ENCODE measurements at places on chromosomes 5 and 9.
A peak's percentile ranks its signal among the peaks of the same experiment; 100 is the strongest.

- no peak overlapping the region for H3K4me3 ChIP-seq
- H3K27ac ChIP-seq, result no peak overlapping the region
- H3K27me3 ChIP-seq, result peaks cover 48% of the 10 kb centered on the region
- DNase-seq, result no peak
Observed at GRCh38 chr5:518721-519120, 5.5 kb downstream of the SLC9A3 start.

DNA sequence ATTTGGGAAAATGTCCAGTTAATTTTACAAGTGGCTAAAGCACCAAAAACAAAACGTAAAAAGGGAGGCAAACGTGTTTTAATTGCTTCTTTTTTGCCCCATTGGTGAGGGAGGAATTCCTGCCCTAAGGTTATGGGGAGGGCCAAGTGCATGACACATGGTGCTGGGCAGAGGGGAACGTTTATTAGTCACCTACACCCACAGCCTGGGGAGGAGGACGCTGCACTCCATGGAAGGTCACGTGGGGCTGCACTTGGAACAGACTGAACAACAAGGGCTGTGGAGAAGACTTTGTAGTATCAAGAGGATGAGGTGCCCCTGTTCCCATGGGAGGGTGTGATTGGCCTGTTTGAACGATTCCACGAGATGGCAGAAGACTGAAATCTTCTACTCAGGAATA, 13.7 kb upstream of the ADAMTS16 start:
- H3K27ac ChIP-seq, result no peak overlapping the region
- H3K4me3 ChIP-seq, result no peak overlapping the region
- no peak for DNase-seq
- H3K4me1 ChIP-seq, result peaks cover 7% of the 10 kb centered on the region
- 0 out of 2 replicates have a peak, but pooled peaks cover under 1% of the 10 kb centered on the region for H3K36me3 ChIP-seq

DNA sequence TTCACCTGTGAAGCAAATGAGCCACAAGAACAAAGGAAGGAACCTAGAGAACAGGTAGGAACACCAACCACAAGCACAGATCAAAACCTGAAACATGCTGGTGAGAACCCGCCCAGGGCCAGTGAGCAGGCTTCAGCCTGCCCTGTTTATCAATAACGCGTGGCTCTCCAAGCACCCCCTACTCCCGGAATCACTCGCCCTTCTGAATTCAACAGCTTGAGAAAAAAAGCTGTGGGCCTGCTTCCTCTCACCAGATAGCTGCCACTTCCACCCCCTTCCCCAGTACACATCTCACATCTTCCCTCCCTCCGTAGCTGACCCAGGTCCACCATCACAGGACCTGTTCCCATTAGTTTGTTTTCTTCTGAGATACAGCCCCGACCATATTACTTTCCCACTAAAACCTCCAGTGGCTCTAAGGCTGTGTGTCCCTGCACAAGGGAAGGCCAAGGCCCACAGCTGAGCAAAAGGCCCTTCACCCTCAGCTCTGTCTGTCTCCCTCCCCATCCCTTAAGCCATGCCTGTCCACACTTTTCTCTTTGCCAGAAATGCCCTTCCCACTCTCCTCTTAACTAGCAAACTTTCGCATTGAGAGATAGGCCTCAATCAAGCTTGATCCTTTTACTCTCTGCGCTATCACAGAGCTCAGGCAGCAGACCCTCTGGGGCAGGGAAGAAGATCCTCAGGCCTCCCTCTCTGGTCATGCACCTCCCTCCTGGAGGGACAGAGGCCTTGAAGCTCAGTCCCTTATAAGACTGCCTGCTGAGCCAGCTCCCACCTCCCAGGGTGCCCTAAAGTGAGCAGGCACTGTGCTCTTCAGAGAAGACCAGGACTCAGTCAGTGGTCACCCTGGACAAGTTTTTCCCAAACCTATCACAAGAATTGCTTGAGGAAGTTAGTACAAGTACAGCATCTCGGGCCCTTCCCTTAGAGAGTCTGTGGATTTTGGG, 30.1 kb downstream of the B4GALT1 start:
- no peaks in the 10 kb centered on the region for H3K27me3 ChIP-seq
- H3K4me1 ChIP-seq, result peaks cover 7% of the 10 kb centered on the region
- no peak overlapping the region for H3K4me3 ChIP-seq
- no peaks in the 10 kb centered on the region for H3K36me3 ChIP-seq
- no peak for DNase-seq

GRCh38 chr9:77851882-77852595, 179.6 kb downstream of the GNAQ start:
- H3K4me1 ChIP-seq, result peaks cover 13% of the 10 kb centered on the region
- no peak overlapping the region for H3K4me3 ChIP-seq
- no peaks in the 10 kb centered on the region for H3K36me3 ChIP-seq

DNA sequence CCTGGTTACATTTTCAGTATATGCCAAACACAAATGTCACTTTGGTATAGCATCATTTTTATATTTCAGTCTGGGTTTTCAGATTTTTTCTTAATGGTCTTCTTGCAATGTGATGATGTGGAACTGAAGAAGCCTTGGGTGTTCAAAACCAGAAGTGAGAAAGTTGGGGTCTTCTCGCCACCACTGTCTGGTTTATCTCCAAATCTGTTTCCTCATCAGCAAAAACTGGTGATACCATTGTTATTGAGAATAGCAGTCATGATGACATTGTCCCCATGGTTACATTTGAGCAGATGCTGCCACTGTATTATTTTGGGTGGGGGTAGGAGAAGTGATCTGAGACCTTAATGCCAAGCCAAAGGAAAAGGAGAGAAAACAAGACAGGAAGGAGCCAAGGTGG, 85.9 kb upstream of the MAP3K1 start:
- H3K36me3 ChIP-seq, result no peaks in the 10 kb centered on the region
- DNase-seq, result no peak
- H3K4me1 ChIP-seq, result peaks cover 25% of the 10 kb centered on the region
- H3K4me3 ChIP-seq, result no peak overlapping the region
- H3K27me3 ChIP-seq, result no peaks in the 10 kb centered on the region
- H3K27ac ChIP-seq, result no peak overlapping the region

- no peaks in the 10 kb centered on the region for H3K36me3 ChIP-seq
- no peaks in the 10 kb centered on the region for H3K4me1 ChIP-seq
- no peaks in the 10 kb centered on the region for H3K27me3 ChIP-seq
- DNase-seq, result no peak
- no peak overlapping the region for H3K27ac ChIP-seq
- no peak overlapping the region for H3K4me3 ChIP-seq
Observed at GRCh38 chr9:86757382-86757720, 190.0 kb downstream of the GAS1 start.

GRCh38 chr9:91362051-91362611, 413 bp upstream of the AUH start:
- peaks cover 35% of the 10 kb centered on the region for H3K4me1 ChIP-seq
- H3K27me3 ChIP-seq, result no peaks in the 10 kb centered on the region
- H3K4me3 ChIP-seq, result peak overlapping the region; percentile 73
- H3K36me3 ChIP-seq, result peaks cover 9% of the 10 kb centered on the region
- no peak for DNase-seq

- H3K4me1 ChIP-seq, result peaks cover 2% of the 10 kb centered on the region
- H3K27ac ChIP-seq, result no peak overlapping the region
- H3K36me3 ChIP-seq, result no peaks in the 10 kb centered on the region
- H3K4me3 ChIP-seq, result no peak overlapping the region
Observed at GRCh38 chr5:143601357-143601756, 197.9 kb upstream of the NR3C1 start.

DNA sequence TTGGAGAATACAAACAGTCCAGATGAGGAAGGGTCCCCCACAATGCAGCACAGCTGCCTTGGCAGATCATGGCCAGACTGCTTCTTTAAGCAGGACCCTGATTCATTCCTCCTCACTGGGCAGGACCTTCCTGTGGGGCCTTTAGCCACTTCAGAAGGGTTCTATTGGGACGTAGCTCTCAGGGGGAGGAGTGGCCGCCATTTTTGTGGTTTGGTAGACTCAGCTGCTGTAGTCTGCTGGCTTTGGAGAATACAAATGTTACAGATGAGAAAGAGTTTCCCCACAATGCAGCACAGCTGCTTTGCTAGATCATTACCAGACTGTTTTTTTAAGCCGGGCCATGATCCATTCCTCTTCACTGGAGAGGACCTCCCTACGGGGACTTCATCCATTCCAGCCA, 57.4 kb downstream of the TMEM38B start:
- no peak overlapping the region for H3K4me3 ChIP-seq
- H3K36me3 ChIP-seq, result peaks cover 52% of the 10 kb centered on the region
- H3K27ac ChIP-seq, result no peak overlapping the region
- no peak for DNase-seq
- H3K27me3 ChIP-seq, result no peaks in the 10 kb centered on the region

- H3K27me3 ChIP-seq, result no peaks in the 10 kb centered on the region
- H3K4me3 ChIP-seq, result no peak overlapping the region
- DNase-seq, result no peak
- no peaks in the 10 kb centered on the region for H3K36me3 ChIP-seq
- H3K4me1 ChIP-seq, result peaks cover 12% of the 10 kb centered on the region
- H3K27ac ChIP-seq, result no peak overlapping the region
Observed at GRCh38 chr9:72022841-72023240, 37.6 kb downstream of the C9orf57 start.

- peaks cover 51% of the 10 kb centered on the region for H3K4me1 ChIP-seq
- H3K4me3 ChIP-seq, result no peak overlapping the region
- peaks cover 24% of the 10 kb centered on the region for H3K36me3 ChIP-seq
- H3K27ac ChIP-seq, result peak overlapping the region; percentile 32
- H3K27me3 ChIP-seq, result no peaks in the 10 kb centered on the region
Observed at GRCh38 chr9:129629251-129629820, 3.4 kb downstream of the NTMT1 start.

- H3K36me3 ChIP-seq, result peaks cover 3% of the 10 kb centered on the region
- H3K4me1 ChIP-seq, result no peaks in the 10 kb centered on the region
- H3K27ac ChIP-seq, result no peak overlapping the region
- no peak for DNase-seq
- no peak overlapping the region for H3K4me3 ChIP-seq
Observed at GRCh38 chr5:103094737-103095136, 25.2 kb downstream of the GIN1 start.

GRCh38 chr9:132539096-132539495, 43.3 kb upstream of the BARHL1 start:
- H3K4me3 ChIP-seq, result no peak overlapping the region
- H3K27me3 ChIP-seq, result no peaks in the 10 kb centered on the region
- DNase-seq, result no peak
- no peak overlapping the region for H3K27ac ChIP-seq

DNA sequence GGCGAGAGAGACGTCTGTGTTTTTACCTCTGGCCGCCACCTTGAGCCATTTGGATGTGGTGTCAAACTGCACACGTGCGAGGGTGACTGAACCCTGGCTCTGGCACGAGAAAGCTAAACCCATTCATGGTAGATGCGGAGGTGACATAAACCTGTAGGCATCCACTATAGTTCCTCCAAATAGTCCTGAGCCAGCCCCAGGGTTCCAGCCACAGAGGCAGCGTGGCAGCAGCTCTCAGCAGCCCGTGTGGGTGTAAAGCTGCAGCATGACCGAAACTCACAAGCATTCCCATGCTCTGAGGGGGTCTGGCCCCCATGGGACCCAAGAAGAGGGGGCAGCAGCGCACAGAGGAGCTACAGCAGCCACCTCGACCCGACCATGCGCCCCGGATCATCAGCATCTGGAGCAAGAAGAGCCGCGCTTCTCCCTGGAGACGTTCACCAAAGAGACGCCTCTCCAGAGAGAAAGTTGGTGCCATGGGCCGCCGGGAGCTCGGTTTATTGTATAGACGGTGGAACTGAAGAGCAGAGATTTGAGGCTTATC, 303.8 kb upstream of the IRX4 start:
- H3K4me3 ChIP-seq, result no peak overlapping the region
- no peaks in the 10 kb centered on the region for H3K27me3 ChIP-seq
- no peaks in the 10 kb centered on the region for H3K36me3 ChIP-seq
- no peak for DNase-seq

- H3K27me3 ChIP-seq, result no peaks in the 10 kb centered on the region
- DNase-seq, result no peak
- H3K4me3 ChIP-seq, result no peak overlapping the region
- no peak overlapping the region for H3K27ac ChIP-seq
- H3K4me1 ChIP-seq, result no peaks in the 10 kb centered on the region
Observed at GRCh38 chr5:7902201-7902600, 33.3 kb downstream of the MTRR start.

DNA sequence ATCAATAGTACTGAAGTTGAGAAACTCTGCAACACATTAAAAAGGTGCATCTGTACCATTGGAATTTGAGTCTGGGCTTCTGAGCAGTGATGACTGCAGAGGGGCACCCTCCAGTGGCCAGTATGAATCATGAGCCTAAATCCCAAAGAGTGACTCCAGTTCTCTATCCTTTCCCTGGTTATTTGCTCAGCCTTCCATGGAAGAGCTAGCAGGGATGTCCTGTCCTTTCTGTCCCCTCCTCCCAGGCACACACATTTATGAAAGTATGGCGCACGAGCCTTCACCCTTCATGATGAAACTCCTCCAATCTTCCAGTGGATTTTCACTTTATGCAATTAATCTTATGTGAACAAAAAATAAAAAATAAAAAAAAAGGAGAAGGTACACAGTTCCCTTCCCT, 81.0 kb downstream of the ESM1 start:
- peak; percentile 12 for DNase-seq
- H3K36me3 ChIP-seq, result no peaks in the 10 kb centered on the region
- no peaks in the 10 kb centered on the region for H3K27me3 ChIP-seq
- H3K27ac ChIP-seq, result no peak overlapping the region
- no peaks in the 10 kb centered on the region for H3K4me1 ChIP-seq

- no peak overlapping the region for H3K4me3 ChIP-seq
- peaks cover 26% of the 10 kb centered on the region for H3K27me3 ChIP-seq
- no peak overlapping the region for H3K27ac ChIP-seq
- no peaks in the 10 kb centered on the region for H3K4me1 ChIP-seq
- H3K36me3 ChIP-seq, result peaks cover 3% of the 10 kb centered on the region
- DNase-seq, result peak; percentile 75
Observed at GRCh38 chr9:137286975-137287383, 9.5 kb downstream of the TOR4A start.

DNA sequence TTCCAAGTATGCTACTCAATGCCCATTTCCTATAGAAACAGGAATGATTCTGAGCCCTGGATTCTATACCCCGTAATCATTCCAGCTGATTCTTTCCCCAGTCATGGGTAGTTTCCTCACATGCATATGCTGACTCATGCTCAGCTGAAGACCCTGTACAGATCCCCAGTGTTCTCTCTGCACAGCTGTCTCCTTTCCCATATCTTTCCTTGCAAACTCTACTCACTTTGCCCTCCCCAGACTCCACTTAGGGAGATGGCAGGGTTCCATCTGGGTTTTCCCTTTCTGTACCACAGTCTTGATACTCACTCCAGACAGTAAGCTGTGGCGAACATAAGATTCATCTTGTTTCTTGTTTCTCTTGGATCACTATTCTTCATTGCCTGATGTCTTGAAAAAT, 357.6 kb downstream of the RAB3C start:
- no peak for DNase-seq
- peaks cover 11% of the 10 kb centered on the region for H3K36me3 ChIP-seq
- no peaks in the 10 kb centered on the region for H3K27me3 ChIP-seq

- no peak overlapping the region for H3K4me3 ChIP-seq
- DNase-seq, result no peak
- H3K27me3 ChIP-seq, result peaks cover 10% of the 10 kb centered on the region
Observed at GRCh38 chr5:177376107-177376506, 8.1 kb upstream of the SLC34A1 start.

Data from WTC11 (cell line).